ENCODE measurements at places on chromosomes 16 and 17.

DNA sequence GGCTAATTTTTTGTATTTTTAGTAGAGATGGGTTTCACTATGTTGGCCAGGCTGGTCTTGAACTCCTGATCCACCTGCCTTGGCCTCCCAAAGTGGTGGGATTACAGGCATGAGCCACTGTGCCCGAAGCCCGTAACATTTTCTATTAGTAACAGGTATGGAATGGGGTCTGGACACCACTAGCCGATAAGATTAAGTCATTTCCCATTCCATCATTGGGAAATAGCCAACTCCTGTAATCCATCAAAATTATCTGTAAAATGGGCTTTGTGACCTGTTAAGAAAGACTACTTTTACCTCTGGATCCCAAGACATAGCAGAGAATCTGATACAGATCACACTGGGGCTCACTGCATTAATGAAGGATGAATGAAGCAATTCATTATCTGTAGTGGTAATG lies 3.9 kb upstream of the LUC7L3 start:
- DNase-seq = no peak

DNA sequence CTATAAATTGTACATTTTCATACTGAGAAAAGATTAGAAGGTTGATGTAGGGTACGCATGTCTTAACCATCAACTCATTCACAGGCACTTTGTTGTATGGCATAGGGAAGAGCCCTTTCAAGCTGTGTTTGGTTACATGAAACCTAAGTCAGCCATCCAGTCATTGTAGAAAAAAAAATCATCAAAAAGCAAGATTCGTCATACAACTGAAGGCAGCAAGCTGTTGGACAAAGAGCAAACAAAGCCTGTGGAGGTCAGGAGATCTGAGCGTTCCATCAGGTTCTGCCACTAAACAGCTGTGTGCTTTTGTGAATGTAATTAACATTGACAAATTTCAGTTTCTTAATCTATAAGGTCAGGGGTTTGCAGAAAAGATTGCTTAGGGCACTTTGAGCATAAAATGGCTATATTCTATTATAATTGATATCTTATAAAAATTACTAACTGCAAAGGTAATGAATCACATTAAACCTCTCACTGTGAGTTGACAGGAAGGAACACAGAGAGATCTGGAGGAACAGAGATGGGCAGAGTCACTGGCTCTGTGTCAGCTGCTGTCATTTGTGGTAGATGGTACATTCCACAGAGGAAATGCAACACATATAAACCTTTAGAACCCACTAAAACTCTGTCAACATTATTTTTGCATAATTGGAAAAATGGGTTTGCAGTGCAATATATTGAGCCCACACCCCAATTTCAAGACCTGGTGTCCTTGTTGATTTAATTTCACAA lies 66.3 kb upstream of the MYOCD start:
- DNase-seq = no peak

DNA sequence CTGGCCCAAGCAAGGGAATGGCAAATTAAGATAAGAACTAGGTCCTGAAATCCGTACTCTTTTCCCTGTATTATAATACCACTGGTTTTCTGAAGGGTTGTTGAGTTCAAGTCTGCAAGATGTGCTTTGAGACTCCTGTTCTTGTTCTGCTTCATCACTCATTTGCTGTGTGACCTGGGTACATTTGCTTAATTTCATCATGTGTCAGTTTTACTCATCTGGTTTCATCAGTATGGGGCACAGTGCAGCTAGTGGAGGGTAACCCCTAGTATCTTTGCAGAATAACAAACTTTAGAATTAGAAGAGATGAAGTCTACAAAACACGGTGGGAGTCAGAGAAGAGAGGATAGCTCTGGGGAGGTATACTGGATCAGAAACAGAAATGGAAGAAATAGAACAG lies 21.9 kb upstream of the EFCAB13 start:
- no peak for DNase-seq

- no peak for DNase-seq
Measured at GRCh38 chr17:31692027-31692426, 167.0 kb downstream of the COPRS start.
